M059J (cell line): ENCODE measurements at places on chromosomes 6 and 20.

DNA sequence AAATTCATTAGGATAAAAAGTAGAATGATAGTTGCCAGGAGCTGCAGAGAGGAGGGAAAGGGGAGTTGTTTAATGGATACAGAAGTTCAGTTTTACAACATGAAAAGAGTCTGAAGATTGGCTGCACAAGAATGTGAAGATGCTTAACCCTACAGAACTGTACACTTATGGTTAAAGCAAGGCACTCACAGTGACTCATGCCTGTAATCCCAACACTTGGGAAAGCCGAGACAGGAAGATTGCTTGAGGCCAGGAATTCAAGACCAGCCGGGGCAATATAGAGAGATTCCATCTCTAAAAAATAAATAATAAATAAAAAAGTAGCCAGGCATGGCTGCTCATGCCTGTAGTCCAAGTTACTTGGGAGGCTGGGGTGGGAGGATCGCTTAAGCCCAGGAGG lies 174.0 kb downstream of the TASP1 start:
- DNase-seq = peak; percentile 61

GRCh38 chr6:25013246-25013645 lies 77.5 kb upstream of the RIPOR2 start:
- DNase-seq = no peak

- DNase-seq = peak; percentile 68
Observed at GRCh38 chr6:151018046-151018445, 152.5 kb downstream of the MTHFD1L start.

GRCh38 chr6:85172705-85173104 lies 277.2 kb upstream of the NT5E start:
- DNase-seq = no peak

DNA sequence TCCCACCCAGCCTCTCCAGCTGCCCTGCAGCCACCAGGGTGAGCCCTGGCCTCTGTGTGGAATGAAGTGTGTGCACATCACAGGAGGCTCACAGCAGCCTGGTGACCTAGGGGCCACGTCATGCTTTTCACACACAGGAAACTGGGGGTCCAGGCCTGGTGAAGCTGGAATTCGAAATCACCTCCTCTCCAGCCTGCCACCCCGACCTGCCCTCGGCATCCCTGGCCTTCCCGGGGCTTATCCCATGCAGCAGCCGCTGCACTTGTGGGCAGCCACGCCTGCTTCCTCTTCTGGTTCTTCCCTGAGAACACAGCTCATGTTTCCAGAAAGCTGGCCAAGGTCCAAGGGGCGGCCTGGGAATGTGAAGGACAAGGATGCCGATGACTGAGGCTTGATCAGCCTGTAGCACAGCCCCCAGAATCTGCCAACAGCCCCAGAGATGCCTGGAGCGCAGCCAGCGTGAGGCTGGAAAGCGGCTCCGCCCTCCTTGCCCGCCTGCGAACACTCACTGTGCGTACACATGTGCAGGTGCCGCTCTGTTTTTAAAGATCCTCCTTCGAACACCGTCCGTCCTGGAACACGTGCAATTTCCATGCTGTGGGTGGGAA lies 4.2 kb upstream of the NTSR1 start:
- peak; percentile 97 for DNase-seq

GRCh38 chr6:96898241-96898851 lies 655 bp upstream of the NDUFAF4 start:
- peak; percentile 9 for DNase-seq

GRCh38 chr6:38480036-38480435 lies 159.7 kb downstream of the BTBD9 start:
- no peak for DNase-seq
